ENCODE measurements at places on chromosomes 1 and 21.

- no peaks in the 10 kb centered on the region for H3K36me3 ChIP-seq
- no peak overlapping the region for H3K27ac ChIP-seq
- no peaks in the 10 kb centered on the region for H3K27me3 ChIP-seq
- H3K4me3 ChIP-seq: no peak overlapping the region
- H3K4me1 ChIP-seq: peaks cover 46% of the 10 kb centered on the region
- DNase-seq: no peak
Observed at GRCh38 chr1:185699874-185700273, 34.3 kb upstream of the HMCN1 start.

DNA sequence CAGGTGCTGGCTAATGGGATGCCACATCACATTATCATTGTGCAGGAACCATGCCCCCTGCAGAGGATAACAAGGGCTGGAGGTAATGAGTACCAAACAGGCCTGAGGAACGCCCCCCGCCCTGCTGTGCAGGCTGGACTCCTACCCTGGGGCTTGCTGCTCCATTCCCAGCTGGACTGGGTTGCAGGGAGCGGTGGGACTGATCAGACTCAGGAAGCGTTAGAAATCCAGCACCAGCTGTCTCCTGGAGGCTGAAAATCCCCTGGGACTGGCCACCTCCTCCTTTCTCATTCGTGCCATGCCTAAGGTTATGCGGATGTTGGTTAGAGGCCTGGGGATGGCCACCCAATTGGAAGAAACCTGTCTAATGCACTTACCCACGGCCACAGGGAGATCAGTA, 36.9 kb upstream of the POU3F1 start:
- H3K4me1 ChIP-seq: peaks cover 8% of the 10 kb centered on the region
- H3K4me3 ChIP-seq: no peak overlapping the region
- no peaks in the 10 kb centered on the region for H3K36me3 ChIP-seq
- H3K27me3 ChIP-seq: no peaks in the 10 kb centered on the region
- no peak overlapping the region for H3K27ac ChIP-seq

DNA sequence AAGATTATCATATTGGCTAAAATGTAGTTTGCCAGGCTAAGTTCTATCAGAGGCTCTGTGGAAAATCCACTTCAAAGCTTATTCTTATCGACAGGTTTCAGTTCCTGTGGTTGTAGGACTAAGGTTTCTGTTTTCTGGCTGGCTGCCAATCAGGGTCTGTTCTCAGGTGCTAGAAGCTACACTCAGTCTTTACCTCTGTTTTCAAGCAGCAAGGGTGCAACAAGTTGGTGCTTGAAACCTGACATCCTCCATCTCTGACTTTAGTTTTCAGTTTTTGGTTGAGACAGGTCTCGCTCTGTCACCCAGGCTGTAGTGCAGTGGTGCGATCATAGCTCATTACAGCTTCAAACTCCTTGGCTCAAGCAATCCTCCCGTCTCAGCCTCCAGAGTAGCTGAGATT, 15.3 kb upstream of the TMCO2 start:
- H3K36me3 ChIP-seq: peaks cover 40% of the 10 kb centered on the region
- no peak for DNase-seq
- H3K4me3 ChIP-seq: no peak overlapping the region
- no peaks in the 10 kb centered on the region for H3K27me3 ChIP-seq
- H3K4me1 ChIP-seq: no peaks in the 10 kb centered on the region

GRCh38 chr1:71533950-71534349, 453.1 kb upstream of the ZRANB2 start:
- no peak overlapping the region for H3K4me3 ChIP-seq
- no peaks in the 10 kb centered on the region for H3K4me1 ChIP-seq
- H3K27ac ChIP-seq: no peak overlapping the region
